ENCODE measurements at places on chromosomes 13 and 19.

DNA sequence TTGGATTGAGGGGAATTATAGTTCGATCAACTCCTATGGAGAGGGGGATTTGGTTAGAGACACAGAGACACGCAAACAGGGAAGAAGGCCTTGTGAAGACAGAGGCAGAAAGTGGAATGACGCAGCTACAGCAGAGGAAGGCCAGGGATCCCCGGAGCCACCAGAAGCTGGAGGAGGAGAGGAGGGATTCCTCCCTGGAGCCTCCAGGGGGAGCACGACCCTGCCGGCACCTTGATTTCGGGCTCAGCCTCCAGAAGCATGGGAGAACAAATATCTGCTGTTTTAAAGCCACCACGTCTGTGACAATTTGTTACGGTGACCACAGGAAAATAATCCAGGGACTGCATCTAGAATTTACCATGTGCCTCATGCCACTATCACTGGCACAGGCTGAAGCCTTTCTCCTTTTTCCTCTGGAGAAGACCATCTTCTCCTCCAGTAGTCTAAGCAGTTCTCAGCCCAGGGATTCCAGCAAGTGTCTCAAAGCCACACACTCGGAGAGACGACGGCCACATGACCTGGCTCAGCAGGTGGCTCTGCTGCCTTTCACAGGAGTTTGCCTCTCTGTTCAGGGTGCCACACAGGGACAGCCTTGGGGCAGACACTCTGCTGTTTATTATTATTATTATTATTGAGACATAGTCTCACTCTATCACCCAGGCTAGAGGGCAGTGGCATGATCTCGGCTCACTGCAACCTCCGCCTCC is 39.9 kb upstream of the CCNE1 start:
- peak; percentile 30 for DNase-seq

- DNase-seq: no peak
Measured at GRCh38 chr13:95243207-95243606, 58.0 kb downstream of the ABCC4 start.

- peak; percentile 1 for DNase-seq
Measured at GRCh38 chr13:30222254-30222653, 85.1 kb downstream of the KATNAL1 start.

DNA sequence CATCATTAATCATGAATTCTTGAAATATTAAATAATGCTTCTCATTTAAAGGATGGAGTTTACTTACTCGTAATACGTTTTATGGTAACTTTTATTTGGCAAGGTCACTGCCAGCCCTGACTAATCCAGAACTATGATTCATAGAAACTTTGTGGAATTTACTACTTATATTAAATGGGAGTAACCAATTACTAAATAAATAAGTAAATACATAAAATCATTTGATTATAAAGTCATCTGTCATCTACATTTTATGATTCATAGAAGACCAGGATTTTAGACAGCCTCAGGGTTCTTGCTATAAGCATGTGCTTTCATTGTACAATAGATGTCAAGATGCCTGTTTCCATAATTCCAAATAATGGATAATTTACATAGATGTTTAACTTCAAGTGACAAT is 611.1 kb downstream of the TBC1D4 start:
- DNase-seq: peak; percentile 63

GRCh38 chr13:91303031-91303430 is 44.5 kb upstream of the MIR17HG start:
- no peak for DNase-seq

GRCh38 chr13:29515372-29515771 is 80.1 kb downstream of the SLC7A1 start:
- DNase-seq: no peak

- DNase-seq: peak; percentile 62
Measured at GRCh38 chr13:37747071-37747612, 122.4 kb downstream of the TRPC4 start.

- peak; percentile 39 for DNase-seq
Measured at GRCh38 chr13:43876366-43876765, 3.2 kb downstream of the CCDC122 start.

DNA sequence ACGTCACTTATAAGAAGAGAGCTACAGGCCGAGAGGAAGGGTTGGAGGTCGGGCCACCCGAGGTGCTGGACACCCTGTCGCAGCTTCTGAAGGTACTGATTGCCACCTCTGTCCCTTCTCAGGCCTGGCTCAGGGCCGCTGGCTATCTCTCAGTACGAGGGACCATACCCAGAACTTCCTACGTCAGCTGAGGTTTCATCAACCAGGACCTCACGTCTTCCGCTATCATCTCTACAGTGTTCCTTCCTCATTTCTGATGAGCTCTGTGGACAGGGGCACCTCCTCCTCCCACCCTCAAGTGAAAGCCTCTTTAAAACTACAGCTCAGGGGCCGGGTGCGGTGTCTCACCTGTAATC is 58.2 kb upstream of the USE1 start:
- no peak for DNase-seq

DNA sequence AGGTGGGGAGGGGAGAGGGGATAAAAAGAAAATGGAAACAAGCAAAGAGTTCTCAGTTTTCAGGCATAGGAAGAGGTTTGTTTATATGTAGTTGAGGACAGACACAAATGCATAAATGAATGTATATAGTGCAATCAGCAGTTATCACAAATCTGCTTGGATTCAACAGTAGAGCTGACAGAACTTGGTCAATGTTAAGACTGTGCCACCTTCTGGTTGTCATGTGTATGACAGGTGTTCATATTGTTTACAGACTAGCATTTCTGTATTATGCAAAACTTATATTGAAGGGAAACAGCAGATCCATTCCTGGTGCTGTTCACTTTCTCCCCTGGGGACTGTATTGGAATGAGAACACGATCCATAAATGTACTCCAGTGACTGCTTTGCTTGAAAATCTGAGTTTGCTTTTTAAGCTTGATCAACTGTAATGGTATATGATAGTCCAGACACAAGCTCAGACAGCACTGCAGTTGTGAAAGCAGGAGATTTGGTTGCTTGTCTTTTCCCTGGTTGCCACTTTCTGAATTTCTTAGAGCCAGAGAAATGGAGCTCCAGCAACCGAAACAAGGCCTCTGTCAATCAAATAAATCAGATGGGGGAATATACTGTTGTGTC is 319.5 kb upstream of the OBI1 start:
- peak; percentile 37 for DNase-seq

DNA sequence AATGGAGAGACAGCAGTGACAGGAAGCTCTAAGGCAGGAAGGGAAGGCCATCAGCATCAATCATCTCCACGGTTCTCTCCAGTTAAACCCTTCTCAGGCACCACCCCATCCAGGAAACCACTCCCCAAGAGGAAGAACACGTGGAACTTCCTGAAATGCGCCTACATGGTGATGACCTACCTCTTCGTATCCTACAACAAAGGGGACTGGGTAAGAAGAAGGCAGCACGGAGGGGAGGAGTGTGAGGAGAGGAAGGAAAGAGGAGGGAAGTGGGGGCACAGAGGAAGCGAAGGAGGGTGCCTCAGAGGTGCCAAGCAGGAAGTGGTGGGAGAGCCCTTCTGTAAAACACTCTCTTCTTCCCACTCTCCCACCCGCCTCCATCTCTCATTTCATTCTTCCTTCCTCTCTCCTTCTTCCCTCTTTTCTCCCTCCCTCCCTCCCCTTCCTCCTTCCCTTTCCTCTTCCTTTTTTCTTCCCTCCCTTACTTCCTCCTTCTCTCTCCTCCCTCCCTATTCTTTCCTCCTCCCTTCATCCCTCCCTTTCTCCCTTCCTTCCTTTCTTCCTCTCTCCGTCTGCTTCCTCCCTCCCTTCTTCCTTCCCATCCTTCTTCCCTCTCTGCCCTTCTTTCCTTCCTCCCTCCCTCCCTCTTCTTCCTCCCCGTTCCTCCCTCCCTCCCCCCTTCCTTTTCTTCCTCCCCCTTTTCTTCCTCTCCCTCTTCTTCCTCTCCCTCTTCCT is 12.6 kb downstream of the ZSCAN5A start:
- no peak for DNase-seq

DNA sequence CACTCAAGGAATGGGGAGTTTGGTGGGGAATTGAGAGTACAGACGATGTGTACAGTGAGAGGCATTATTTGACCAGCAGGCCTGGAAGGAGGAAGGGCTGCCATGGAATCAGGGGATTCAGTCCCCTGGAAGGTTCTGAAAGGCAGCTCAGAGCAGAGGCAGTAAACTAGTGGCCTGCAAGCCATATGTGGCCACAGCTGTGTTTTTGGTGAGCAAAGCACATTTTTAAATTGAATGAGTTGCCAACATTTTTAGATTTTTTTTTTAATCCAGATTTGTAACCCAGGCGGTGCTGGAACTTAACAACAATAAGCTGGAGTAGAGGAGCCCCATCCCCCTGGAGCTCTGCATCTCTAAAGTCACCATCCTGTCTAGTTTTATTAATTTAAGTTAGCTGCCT is 95.3 kb upstream of the IPO5 start:
- no peak for DNase-seq

DNA sequence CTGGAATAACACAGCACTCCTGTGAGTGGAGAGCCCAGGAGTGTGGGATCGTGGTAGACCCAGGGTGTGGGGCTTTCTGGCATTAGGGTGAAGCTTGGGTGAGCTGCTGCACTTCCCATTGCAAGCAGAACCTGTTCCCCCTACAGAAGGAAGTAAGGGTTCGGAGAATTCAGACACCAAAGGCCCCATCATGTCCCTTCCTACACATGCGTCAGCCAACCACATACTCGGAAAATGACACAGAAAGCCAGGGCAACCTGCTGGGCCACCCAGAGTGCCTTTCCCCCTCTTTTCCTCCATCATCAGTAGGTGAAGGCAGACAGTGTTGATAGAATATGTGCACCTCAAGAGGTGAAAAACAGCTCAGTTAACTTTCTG is 42.9 kb downstream of the GGACT start:
- no peak for DNase-seq

- DNase-seq: no peak
Measured at GRCh38 chr13:112812306-112813055, 122.6 kb downstream of the ATP11A start.

DNA sequence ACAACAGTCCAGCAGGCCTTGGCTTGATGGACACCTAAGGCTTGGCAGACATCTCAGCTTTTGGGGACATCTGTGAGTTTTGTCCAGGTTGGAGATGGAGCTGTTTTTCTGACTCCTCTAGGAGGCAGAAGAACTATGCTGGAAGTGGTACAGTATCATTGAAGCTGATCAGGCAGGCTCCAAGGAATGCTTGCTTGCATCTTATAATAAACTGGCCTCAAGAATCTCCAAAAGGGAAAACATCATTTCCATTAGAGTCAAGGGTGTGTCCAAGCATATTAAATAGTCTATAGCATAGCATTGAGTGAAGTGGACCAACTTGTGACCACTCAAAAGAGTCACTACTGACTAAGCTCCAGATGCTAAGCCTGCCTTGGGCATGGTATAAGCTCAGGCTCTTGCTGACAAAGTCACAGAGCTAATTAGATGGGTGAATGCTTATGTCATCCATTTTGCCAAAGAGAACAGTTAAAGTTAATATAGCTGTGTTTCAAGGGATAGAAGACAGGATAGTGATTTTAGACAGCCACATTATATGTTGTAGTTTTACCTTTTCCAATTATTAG is 216.0 kb downstream of the DNAJC15 start:
- no peak for DNase-seq

DNA sequence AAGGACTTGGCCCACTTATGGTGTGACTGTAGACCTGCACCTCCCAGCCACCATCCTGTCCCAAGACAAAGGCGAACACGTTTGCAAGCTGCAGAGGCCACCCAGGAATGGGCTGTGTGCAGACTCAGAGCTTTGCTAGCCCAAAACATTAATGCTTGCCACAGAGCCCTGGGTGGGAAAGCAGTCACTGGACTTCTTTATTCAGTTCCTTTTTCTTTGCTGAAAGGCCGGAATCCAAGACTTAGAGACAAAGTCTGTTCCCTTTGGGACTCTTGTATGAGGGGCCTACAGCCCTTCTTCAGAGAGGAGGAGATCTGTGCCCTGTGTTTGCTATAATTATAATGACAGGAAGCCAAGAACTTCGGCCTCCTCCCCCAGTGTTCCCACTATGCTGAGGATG is 167.8 kb downstream of the DLEU7 start:
- DNase-seq: no peak

GRCh38 chr19:11047866-11048265 is 41.4 kb upstream of the LDLR start:
- no peak for DNase-seq

GRCh38 chr19:28427376-28428083 is 785.4 kb downstream of the UQCRFS1 start:
- DNase-seq: no peak

DNA sequence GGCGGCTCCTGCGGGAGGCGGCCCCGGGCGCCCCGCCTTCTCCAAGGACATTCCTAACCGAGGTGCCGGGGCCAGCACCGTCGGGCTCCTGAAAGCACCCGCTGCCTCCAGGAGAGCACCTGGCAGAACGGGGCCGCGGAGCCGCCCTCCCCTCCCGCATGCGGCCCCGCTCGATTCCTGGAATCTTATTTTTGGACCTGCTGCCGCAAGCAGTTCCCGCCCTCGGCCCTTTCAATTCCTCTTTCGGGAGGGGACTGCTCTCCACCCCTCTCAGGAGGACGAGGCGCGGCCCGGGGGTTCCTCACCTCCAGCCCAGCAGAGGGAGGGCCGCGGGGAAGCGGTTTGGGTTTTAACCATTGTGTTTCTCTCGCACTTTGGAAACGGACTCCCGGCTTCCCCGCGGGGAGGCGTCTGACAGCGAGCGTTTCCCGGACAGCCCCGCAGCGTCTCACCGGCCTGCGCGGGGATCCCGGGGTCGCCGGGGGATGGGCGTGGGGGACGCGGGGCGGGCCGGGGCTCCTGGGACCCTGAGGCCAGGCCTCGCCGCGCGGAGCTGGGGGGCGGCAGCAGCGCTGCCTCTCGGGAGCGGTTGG is 849 bp downstream of the GAS6 start:
- no peak for DNase-seq

DNA sequence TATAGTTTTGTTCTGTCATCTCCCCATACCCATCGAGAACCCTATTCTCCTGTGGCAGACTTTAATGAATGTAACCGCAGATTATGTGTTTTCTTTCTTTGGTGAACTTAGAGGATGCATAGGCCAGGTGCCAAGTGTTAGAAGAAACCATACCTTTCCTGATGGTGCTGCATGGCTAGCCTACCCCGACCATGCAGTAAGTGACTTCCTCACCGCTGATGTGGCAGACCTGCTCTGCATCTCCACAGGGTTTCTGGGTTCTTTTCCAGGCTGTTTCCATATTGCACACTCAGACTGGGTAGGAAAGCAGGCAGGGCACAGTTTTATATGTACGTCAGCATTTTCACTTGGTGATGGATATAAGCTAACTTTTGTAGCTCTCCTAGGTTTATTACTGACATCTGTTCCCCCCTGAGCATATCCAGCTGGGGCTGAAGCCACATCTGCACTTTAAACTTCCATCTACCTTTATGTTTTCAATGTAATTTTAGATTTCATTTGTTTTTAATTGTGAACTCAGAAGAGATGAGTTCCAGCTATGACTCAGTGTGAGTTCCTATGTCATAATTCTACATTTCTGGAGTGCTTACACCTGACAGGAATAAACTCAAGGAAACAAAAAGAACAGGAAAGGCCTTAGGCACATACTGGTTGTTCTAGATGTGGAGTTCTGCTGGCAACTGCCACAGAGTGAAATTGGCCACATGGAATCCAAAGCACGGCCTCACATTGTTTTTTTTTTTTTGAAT is 42.3 kb downstream of the LRCH1 start:
- DNase-seq: peak; percentile 82

GRCh38 chr19:11483366-11484111 is 2.7 kb upstream of the ELAVL3 start:
- DNase-seq: no peak

- DNase-seq: no peak
Measured at GRCh38 chr13:50284540-50284939, 269.3 kb downstream of the KCNRG start.

- no peak for DNase-seq
Measured at GRCh38 chr13:64819081-64819480, 2411.1 kb downstream of the PCDH9 start.
